ENCODE measurements at places on chromosomes 16 and 17.

GRCh38 chr17:17445925-17446665 is 30.7 kb upstream of the MED9 start:
- DNase-seq: no peak

GRCh38 chr17:44083250-44083849 is 12.8 kb downstream of the G6PC3 start:
- no peak for DNase-seq

DNA sequence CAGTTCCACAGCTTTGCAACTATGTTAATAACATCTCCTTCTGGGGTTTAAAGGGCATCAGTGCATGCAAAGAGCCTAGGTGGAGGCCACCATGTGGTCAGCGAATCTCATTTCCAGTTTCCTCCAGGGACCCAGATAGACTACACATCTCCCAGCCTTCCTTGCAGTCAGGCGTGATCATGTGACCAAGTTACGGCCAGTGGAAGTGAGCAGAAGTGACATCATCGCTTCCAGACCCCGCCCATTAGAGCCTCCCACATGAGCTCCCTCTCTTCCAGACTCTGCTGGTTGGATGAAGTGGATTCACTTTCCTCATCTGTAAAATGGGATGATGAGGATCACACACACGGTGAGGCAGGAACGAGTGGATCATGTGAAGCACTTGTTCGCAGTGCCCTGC is 27.4 kb upstream of the KDM8 start:
- DNase-seq: no peak

- no peak for DNase-seq
These were observed 141.1 kb upstream of the HS3ST2 start for GRCh38 chr16:22672830-22673210.

DNA sequence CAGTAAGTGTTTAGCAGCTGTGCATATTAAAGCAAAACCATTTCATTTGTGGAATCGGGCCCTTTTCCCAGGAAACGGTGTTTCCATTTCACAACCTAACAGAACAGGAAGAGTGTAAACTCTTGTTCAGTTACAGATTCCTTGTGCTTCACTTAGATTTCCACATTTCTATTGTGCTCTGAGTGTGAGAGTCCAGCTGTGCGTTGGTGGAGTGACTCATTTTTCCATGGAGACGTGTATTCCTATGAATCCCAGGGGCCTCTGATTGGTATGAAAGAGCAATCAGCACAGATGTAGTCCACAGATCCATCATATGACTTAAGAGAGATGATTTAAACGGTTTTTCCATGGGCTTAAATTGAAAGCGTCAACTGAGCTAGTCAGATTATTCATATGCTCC is 13.3 kb upstream of the CAVIN1 start:
- DNase-seq: no peak

GRCh38 chr16:518858-519257 is 8.7 kb upstream of the CAPN15 start:
- no peak for DNase-seq

- no peak for DNase-seq
These were observed 23.5 kb downstream of the TANC2 start for GRCh38 chr17:62989501-62989900.

DNA sequence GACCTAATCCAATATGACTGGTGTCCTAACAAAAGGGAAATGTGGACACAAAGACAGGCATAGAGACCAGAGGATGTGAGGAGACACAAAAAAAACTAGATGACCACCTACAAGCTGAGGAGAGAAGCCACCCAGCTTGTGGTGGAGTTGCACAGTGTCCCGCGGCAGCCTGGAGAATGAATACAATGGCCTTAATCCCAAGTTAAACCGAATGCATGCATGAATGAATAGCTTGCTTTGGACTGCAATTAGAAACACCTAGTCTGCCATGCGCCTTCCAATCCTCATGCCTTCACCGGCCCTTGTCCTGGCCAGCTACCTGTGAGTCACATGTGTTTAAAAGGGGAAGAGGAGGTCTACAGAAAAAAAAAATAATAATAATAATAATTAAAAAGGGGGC is 72.0 kb downstream of the CNGB1 start:
- no peak for DNase-seq

DNA sequence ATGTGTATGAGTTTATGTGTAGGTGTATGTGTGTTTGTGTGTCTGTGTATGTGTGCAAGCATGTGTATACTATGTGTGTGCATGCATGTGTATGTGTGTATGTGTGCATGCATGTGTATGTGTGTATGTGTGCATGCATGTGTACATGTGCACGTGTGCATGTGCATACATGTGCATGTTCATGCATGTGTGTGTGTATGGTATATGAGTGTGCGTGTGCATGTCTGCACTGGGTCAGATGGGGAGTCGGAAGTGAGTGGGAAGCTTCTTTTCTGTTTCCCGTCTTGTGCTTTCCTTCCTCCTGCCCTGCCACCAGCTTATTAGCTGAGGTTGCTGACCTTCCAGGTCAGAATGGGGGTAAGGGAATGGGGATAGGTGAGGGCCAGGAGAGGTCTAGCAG is 174.7 kb downstream of the MAP2K4 start:
- no peak for DNase-seq

DNA sequence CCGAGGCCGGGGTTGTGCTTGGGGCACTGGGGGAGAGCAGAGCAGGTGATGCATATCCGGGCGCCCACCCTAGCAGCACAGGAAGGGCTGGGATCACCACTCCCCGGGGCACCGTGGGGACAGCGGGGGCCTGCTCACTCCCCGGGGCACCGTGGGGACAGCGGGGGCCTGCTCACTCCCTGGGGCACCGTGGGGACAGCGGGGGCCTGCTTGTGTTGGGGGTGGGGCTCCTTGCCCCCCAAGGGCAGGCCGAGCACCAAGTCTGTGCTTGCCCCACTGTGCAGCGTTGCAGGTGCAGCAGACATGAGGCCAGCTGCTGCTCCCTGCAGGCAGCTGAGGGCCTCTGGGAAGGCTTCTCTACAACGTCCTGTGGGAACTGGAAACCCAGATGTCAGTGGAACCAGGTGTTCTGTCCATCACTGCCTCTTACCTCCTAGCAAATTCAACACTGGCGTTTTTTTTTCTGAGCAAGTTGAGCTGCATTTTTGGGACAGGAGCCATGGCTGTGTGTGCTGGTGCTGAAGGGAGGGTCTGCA is 25.0 kb upstream of the ZNF750 start:
- no peak for DNase-seq

DNA sequence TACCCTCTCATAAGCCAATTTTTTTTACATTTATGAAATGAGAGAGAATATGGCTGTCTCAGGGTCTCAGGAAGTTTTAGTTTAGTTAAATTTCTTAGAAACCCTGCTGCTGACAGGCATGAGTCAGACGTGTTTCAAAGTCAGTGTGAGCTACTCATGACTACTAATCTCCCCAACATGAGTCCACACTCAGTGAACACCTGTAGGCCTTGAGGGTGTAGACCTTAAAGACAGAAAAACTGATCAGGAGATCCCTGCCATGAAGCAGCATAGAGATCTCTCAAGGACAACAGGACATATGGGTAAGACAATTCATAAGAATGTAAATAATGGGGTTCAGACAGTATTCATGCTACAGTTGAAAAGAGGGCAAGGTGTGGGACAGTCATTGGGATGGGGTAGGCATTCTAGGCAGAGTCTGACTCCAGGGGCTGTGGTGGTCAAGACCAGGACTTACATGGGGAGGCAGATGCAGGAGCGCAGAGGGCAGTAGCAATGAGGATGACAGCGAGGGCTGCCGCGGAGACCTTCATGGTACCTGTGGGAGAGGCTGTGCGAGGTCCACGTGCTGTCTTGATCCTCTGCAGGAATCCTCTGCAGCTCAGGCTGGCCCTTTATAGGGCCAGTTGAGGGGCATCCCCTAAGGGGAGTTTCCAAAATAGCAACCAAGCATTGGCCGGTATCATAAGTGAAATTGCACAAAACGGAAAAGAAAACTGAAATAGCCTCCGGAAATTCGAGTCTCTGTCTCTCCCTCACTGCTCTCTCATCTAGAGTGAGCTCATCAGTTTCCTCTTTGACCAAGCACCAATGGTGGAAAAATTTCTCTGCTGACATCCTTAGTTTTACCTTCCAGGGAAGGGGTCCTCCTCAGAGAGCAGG is at the start of gene CCL5:
TSS of gene CCL5 (minus strand) at position 588 of the 882 bp plus-strand sequence.
- DNase-seq: peak; percentile 23

DNA sequence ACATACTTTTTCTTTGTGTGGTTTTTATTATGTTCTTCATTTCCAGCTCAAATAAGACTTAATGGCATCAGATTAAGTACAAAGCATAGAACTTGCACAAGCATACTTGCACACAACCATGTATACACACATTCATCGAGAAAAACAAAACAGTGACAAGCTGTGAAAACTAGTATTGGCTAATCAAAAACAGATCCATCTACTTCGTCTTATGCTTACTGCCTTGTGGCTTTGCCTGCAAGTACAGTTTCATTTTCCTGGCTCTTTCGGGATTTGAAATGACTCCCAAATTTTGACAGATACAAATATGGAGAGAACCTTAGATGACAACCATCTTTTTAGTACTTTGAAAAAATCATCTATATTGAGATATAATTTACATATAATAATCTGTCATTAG is 338.3 kb downstream of the BCAS3 start:
- no peak for DNase-seq

DNA sequence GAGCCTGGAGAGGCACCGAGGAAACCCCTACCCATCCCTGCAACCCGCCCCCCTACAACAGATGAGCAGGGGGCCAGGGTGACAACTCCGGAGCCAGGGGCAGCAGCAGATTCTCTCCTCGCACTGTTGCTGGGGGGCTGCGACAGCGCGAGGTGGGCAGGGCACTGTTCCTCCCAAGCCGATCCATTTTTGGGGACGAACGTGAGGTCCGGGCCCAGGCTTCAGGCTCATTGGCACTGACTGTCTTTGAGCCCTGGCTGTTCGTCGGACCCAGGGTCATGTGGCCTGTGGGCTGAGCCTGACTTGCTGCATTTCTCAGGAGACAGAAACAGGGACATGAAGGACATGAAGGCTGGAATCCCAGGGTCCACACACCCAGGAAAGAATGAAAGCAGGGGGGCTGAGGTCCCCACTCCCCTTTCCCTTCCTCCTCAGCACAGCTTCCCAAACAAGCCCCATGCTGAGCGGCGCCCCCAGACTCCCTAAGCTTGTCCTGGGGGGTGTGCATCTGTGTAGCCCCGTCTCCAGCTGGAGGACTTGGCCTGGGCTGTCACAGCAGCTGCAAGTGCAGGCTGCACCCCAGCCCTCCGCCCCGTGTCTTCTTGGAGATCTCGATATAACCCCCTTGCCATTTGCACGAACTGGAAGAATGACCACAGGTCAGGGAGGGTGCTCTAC is 18.7 kb downstream of the CEP295NL start:
- no peak for DNase-seq

- no peak for DNase-seq
These were observed 5.3 kb downstream of the HS3ST3A1 start for GRCh38 chr17:13596241-13596923.

DNA sequence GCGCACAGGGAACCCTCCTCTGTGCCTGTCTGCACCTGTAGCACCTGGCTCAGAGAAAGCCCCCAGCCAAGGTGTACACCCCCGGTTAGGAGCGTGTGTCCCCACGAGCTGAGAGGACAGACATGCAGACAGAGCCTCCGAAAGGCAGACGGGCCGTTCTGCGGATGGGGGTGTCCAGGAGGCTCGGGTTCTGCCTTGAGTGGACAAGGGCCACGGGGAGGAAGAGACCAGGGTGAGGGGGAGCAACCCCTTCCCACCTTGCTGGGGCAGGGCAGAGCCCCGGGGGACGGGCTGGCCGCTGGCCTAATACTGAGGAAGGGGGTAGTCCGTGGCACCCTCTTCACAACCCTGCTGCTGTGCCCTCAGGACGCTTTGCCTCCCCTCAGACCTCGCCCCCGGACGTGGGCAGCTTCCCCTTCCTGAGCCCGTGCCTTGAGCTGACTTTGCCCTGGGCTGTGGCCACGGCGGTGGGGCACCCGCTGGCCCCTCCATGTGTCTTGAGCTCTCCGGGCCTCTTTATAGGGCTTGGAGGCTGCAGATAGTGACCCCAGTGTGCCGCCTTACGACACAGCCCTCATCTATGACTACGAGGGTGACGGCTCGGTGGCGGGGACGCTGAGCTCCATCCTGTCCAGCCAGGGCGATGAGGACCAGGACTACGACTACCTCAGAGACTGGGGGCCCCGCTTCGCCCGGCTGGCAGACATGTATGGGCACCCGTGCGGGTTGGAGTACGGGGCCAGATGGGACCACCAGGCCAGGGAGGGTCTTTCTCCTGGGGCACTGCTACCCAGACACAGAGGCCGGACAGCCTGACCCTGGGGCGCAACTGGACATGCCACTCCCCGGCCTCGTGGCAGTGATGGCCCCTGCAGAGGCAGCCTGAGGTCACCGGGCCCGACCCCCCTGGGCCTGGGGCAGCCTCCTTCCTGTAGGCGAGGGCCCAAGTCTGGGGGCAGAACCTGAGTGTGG is 5.7 kb downstream of the SLC22A31 start:
- no peak for DNase-seq

DNA sequence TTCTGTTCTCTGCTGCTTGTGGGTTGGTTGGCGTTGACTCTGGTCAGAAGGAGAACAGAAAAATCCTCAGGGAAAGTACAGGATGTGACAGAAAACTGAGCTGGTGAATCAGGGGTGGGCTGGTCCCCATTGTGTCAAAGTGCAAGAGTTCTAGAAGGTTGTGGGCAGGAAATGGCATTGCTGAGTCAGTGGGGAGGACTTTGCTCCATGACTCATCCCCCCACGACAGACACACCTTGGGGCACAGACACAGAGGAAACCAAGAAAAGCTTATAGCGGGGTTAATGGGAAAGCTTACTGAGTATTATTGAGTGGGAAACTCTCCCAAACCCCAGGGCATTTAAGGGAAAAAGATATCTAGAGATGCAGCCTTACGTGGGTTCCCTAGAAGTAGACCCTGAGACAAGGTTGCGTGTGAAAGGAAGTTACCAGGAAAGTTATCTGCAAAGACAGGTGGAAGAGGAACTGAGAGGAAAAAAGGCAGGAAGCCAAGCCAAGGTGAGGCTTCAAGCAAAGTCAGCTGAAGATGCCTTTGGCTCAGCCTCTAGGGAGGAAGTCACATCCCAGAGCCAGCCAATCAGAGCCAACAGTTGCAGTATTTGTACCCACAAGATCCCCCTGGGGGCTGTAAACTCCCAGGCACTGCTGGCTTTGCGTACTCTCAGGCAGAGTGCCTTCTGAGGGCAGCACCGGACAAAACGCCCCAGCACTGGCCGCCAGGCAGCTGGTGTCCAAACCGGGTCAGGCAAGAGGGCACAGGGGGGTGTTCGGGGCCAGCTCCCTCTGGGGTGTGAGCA is 86.4 kb downstream of the FOXL1 start:
- no peak for DNase-seq

- DNase-seq: peak; percentile 48
These were observed 83.5 kb downstream of the MARCHF10 start for GRCh38 chr17:62724398-62725146.

GRCh38 chr16:66662445-66663194 is 33.9 kb downstream of the CMTM4 start:
- no peak for DNase-seq

DNA sequence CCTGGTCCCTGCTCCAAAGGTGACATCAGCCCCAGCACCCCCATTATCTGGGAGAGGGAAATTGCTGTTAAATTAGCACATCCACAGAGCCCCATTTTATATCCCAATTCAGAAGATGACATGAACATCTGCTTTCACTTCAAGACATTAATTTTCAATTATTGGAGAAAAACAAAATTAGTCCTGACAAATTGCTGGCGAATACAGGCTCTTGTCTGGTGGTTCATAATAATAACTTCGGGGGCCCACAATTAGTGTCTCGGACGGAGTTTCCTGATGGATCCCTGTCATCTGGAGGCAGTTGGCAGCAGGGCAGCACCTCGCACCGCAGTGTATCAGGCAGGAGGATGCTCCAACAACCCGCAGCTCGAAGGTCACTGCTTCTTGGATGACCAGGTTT is 7.4 kb downstream of the ZNF423 start:
- DNase-seq: no peak

- no peak for DNase-seq
These were observed 36.4 kb downstream of the MYH13 start for GRCh38 chr17:10336393-10336792.
